Hematopoietic multipotent progenitor cell treated with erythropoietin and hydrocortisone succinate and interleukin-3 and kit ligand, for 15 days (in vitro differentiated cells): ENCODE measurements at places on chromosomes 1 and 21.

DNA sequence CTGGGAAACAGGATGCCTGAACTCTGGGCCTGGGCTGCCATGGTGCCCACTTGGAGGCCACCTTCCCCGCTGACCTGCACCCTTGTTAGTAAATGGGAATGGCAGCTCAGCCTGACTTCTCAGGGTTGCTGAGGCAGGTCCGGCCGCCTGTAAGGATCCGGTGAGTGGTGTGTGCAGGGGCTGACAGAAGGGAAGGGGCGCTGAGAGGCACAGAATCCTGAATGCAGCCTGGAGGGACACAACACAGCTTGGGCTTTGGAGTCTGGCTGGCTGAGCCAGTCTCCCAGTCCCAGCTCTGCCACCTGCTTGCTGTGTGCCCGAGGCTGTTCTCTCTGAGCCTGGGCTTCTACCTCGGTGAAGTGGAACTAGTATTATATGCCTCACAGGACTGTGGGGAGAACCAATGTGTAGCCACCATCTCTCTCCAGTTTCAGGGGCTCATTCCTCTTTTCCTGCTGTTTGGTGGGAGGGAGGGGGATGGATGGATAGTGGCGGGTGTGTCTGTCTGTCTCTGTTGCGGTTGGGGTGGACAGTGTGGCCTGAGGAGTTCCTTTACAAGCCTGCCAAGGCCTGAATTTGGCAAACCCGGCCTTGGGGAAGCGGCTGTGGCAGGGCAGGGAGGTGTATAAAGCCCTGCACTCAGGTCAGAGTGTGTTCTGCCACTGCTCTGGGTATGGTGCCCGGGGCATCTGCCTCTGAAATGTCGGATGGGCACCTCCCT, 18.0 kb downstream of the ADORA1 start:
- no peak for DNase-seq

GRCh38 chr1:10941891-10942541, 70.4 kb upstream of the TARDBP start:
- peak; percentile 48 for DNase-seq

DNA sequence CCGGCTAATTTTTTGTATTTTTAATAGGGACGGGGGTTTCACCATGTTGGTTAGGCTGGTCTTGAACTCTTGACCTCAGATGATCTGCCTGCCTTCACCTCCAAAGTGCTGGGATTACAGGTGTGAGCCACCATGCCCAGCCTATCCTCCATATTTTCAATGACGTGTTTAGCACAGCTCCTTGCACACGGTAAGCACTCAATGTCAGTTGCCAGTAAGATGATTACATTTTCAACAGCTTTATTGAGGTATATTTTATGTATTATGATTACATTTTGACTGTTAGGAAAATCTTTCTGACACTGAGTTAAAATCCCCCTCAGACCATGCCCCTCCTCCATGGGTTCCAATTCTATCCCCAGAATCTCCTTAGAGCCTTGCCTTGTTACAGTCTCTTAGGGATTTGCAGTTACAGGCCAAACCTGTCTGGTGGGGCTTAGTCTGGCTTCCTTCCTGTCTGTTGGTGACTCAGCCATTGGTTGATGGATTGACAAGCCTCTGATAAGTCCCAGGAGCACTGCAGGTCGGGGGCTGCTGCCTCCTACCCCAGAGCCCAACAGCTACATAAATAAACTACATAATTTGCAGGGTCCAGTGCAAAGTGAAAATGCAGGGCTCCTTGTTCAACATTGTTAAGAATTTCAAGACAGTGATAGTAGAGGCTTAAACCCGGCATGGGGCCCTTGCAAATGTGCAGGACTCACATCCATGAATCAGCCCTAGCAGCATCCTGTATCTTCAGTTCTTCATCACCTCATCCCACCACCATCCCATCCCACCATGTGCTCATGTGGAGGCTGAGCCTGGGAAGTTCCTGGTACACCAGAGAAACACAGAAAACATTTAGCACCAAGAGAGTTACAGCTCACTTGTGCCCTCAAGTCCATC, 23.4 kb downstream of the COA7 start:
- no peak for DNase-seq

- no peak for DNase-seq
Measured at GRCh38 chr21:45154511-45155508, 80.4 kb downstream of the ADARB1 start.

DNA sequence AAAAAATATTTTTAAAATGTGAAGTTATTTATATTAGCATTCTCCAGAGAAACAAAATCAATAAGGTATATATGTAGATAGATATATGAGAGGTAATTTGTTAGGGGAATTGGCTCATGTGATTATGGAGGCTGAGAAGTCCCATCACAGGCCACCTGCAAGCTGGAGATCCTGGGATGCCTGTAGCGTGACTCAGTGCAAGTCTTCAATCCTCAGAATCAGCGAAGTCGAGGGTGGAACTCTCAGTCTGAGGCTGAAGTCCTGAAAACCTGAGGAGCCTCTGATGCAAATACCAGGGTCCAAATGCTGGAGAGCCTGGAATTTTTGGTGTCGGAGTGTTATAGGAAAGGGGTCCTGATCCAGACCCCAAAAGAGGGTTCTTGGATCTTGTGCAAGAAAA, 658.5 kb downstream of the USP25 start:
- no peak for DNase-seq

GRCh38 chr1:210366767-210367166, 38.1 kb downstream of the HHAT start:
- DNase-seq = no peak

GRCh38 chr1:51331206-51332100, 1.1 kb upstream of the TTC39A start:
- peak; percentile 65 for DNase-seq

DNA sequence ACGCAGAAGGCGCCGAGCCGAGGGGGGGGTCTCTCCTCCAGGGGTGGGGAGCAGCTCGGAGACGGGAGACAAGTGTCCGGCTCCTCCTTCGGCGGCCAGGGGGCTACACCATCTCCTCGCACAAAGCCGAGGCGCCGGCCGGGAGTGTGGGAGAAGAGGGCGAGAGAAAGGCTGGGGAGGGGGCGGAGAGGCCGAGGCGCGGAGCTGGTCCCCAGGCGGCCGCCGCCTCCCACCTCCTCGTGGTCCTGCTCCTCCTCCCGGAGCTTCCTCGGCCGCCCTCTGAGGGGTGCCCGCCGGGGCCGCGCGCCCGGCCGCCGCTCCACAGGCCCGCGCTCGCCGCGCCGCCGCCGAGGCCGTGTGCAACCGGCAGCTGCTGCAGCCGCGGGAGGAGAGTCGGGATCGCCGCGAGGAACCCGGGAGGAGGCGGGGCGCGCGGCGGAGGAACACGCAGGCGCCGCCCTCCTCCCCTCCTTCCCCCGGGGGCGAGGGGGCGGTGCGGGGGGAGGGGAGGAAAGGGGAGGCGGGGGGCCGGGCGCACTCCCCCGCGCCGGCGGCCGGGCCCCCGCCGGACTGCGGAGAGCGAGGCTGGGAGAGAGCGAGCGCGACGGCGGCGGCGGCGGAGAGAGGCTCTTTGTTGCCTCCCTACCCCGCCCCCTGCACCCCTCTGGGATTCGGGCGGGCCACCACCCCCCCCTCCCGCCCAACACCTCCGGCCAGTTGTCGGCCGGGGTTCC, at the start of gene ENAH:
Gene ENAH, minus strand, starts transcription at position 395 of the 734 bp plus-strand sequence. CDS start 433 bp downstream, outside the sequence.
- no peak for DNase-seq

DNA sequence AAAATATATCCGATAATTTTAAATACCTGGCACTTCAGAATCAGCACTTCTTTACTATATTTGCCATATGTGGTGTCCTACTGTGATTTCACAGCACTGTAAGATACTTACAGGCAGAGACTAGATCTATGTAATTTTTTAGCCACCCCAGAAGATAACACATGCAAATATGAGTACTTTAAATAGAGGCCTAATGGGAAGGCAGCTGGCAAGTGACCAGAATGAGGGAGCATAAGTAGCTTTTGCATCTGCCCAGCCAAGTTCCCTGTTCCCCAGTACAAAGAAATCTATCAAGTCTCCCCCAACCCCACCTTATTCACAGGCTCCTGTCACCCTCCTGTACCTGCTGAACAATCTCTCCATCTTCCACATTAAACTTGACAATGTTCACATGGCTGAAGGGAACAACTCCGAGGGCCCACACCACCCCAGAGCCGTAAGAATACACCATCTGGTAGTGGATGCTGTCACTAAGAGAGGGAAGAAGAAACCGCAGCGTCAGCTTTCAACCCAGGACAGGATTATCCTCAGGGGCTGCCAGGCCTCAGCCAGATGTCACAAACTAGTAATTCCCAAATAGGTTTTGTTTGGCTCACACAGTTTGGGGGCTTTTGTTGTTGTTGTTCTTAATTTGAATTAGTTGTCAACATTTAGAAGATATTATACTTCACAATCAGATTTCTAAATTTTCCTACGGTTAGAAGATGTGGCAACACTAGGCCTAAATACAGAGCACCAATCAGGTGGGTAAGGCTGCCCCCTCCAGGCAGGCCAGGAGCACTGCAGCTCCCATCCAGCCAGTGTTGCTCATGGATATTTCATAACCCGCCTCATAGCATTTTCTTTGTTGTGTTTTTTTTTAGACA, 10.4 kb downstream of the EMC1 start:
- DNase-seq = peak; percentile 77

GRCh38 chr1:24319312-24319863, at the start of gene GRHL3:
Gene GRHL3, plus strand, starts transcription at chr1:24319357. Its CDS starts 195 bp downstream, at chr1:24319552.
- no peak for DNase-seq

DNA sequence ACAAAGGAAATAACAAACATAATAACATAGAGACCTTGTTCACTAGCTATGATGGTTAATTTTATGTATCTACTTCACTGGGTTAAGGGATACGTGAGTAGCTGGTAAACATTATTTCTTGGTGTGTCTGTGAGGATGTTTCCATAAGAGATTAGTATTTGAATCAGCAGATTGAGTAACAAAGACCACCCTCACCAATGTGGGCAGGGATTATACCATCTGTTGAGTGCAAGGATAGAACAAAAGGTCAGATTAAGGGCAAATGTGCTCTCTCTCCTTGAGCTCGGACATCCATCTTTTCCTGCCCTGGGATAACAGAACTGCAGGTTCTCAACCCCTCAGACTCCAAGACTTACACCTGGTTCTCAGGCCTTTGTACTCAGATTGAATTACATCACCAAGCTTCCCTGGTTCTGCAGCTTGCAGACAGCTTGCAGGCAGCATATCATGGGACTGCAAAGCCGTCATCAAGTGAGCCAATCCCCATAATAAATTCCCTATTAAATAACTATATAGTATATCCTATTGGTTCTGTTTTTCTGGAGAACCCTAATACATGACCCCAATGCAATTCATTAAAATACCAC, 9.2 kb downstream of the SPATA6 start:
- DNase-seq = no peak
